ENCODE measurements at places on chromosomes 12 and 14.

GRCh38 chr14:102666635-102667034 lies 74.2 kb downstream of the RCOR1 start:
- no peak for DNase-seq

- no peak for DNase-seq
These were observed 10.0 kb downstream of the EML1 start for GRCh38 chr14:99803106-99803775.

GRCh38 chr12:111467857-111468241 lies 62.1 kb downstream of the SH2B3 start:
- DNase-seq = no peak

DNA sequence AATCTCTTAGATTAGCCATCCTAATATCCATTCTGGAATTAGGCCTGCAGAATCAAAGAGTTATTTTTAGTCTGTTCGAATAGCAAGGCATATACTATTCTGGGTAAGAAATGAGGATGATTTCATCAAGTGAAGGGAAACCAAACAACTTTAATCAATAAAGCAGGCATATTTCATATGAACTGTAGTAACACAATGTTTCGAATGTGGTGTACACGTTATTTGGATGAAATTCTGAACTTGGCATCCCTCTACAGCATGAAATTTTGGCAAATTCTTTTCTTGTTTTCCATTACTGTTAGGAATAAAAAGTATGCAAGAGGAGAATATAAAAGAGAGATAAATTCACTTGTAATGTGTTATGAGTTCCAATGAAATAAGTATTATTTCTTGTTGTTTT lies 1233.3 kb upstream of the SEL1L start:
- no peak for DNase-seq

DNA sequence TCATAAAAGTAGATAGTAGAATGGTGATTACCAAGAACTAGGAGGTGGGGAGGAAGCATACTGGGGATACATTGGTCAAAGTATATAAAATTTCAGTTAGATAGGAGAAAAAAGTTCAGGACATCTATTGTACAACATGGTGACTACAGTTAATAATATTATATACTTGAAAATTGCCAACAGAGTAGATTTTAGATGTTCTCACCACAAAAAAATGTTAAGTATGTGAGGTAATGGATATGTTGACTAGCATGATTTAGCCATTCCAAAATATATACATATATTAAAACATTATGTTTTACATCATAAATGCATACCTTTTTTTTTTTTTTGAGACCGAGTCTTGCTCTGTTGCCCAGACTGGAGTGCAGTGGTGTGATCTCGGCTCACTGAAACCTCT lies 31.0 kb downstream of the TMEM116 start:
- DNase-seq = no peak

DNA sequence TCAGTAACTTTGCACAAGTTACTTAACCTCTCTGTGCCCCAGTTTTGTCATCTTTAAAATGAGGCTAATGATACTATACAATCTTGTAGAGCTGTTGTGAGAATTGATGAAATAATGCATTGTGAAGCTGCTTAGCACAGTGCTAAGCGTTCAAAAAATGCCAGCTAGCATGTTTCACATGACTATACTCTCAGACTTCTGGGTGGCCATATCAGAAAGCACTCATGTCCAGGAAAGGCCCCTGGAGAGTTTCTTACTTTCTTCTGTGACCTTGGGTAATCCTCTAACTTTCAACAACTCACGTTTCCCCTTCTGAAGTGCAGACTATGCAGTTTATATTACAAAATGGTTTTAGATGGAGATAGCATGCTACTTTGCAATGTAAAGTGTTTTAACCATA lies 68.1 kb downstream of the TPH2 start:
- no peak for DNase-seq
